BJ (cell line): ENCODE measurements at places on chromosomes 4 and X.

DNA sequence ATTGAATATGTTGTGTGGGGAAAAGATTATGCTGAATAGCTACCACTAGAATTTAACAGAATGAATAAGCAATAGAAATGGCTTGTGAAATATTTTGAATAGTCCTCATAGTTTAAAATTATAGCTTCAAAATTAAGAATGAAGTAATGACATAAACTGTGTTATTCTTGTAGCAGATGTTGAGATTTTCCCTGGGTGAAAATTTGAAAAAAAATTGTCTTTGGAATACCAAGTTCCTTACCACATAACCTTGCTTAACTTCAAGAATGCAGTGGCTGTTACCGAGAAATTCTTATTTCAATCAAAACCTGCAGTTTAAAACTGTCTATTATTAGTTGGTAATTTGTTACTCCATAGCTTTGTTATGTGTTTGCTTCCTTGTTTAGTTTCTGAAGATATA lies 1268.6 kb downstream of the RAPGEF2 start:
- no peak for DNase-seq

DNA sequence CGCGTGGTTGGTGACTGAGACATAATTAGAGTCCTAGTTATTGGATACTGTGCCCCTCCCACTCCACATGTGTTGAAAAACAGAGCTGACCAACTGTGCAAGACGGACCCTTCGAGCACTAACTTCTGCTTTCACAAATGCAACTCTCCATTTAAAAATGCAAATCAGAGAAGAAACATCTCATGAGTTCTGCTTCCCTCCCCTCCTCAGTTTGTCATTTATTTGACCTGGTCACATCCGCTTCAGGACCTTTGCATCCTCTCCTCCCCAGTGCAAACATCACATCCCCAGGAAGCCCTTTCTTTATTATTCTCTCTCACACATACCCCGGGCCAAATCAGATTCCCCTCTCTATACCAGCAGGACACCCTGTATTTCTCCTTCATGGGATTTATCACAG lies 38.1 kb upstream of the NOCT start:
- no peak for DNase-seq

DNA sequence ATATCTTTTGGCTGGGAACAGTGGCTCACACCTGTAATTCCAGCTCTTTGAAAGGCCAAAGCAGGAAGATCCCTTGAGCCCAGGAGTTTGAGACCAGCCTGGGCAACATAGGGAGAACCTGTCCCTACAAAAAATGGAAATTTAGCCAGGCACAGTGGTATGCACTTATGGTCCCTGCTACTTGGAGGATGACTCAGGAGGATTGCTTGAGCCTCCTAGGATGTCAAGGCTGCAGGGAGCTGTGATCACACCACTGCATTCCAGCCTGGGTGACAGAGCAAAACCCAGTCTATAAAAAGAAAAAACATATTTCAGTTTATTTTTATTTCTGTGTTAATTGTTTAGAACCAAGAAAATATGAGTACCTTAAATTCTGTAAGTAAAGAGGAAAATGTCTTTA lies 123.7 kb downstream of the CBR4 start:
- no peak for DNase-seq

DNA sequence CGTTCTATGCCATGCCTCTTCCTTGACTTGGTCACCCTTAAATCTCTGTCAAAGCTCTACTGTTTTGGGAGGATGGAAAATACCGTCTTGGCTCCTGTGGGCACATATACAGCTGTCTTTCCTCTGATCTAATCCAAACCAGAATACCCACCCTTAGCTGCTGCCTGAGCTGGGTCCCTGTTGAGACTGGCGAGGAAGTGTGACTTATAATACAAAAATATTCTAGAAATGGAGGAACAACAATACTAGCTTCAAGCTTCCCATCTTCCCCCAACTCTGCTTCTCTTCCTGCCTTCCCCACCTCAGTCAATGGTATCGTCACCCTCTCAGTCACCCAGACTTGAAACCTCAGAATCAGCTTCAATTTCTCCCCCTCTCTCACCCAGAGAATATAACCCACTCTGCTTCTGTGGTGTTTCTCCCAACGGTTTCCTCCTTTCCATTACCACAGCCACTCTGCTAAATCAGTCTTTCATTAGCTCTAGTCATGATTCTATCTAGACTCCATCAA lies 599 bp upstream of the IL2RG start:
- no peak for DNase-seq

GRCh38 chr4:39415678-39416283 lies 9.1 kb downstream of the KLB start:
- DNase-seq: no peak

DNA sequence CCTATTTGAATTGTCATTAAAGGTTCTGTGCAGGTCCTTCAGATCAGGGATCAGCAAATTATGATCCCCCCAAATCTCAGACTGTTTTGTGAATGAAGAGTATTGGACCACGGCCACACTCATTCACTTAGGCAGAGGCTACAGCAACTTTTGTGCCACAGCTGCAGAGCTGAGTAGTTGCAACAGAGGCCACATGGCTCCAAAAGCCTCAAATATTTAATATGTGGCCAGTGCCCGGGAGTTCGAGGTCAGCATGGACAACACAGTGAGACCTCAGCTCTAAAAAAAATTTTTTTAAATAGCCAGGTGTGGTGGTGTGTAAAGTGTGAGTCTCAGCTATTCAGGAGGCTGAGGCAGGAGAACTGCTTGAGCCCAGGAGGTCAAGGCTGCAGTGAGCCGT lies 100.7 kb downstream of the NSUN7 start:
- DNase-seq: no peak

GRCh38 chr4:86957215-86957614 lies 22.4 kb downstream of the AFF1 start:
- DNase-seq: no peak

DNA sequence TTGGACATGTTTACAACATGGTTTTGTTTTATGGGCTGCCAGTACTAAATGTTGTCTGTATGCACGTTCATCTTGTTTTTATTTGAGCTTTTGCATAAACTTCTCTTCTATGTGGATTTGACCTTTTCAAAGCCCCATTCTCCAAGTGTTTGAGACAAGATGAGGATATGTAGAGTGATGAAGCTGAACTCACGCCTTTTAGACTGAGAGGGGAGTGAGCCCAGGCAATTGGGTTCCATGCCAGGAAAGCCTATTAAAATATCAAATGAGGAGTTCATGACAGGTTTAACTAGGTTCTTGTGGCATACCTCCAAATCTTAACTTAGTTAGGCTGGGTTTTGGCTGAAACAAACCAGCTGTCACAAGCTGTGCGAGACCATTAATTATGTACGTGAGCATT lies 170.4 kb upstream of the LDB2 start:
- DNase-seq: peak; percentile 57

GRCh38 chr4:79650794-79651431 lies 242.9 kb upstream of the GK2 start:
- DNase-seq: no peak

DNA sequence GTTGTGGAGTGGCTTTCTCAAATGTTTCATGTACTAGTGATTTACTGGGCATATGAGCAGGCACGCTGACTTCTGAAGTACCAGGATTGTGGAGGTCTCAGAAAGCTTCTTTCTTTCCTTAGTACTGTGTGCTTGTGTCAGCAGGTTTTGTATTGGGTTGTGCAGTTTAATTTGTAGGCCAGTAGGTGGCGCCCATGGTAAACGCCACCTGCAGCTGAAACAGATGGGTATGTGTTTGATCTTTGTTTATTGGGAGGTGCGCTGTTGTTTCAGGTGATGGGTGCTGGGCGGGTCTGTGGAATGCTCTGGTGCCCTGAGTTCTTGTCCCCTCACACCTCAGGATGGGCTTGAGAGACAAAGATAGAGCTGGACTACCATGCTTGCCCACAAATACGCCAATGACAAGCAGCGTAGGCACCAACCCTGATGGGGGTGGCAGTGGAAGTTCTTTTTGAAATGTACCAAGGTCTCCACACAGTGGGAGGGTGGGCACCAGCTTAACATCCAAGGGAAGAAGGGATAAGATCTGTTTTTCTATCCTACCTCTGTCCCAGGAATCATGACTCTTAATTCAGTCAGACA lies 141.5 kb downstream of the RPS6KA6 start:
- no peak for DNase-seq

- no peak for DNase-seq
Measured at GRCh38 chrX:137568741-137569469, 3.0 kb downstream of the ZIC3 start.

GRCh38 chr4:25901030-25901430 lies 13.0 kb upstream of the SMIM20 start:
- no peak for DNase-seq

DNA sequence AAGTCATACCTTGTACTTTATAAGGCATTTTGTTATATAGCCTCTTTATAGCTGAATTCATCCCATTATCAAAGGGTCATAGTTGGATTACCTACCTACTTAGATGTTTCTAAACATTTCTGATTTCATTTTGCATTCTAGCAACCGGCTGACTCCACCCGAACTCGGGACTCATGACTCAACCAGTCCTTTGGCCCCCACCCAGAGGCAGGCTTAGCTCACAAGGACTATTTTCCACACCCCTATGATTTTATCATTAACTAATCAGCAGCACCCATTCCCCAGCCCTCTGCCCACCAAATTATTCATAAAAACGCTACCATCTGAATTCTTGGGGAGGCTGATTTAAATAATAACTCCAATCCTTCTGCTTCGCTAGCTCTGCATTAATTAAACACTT lies 79.9 kb upstream of the EGFL6 start:
- DNase-seq: no peak

- no peak for DNase-seq
Measured at GRCh38 chr4:185542626-185543315, 7.5 kb upstream of the PDLIM3 start.

- no peak for DNase-seq
Measured at GRCh38 chr4:138741766-138742377, 273.7 kb upstream of the NOCT start.

- no peak for DNase-seq
Measured at GRCh38 chrX:14777525-14777924, 95.3 kb downstream of the FANCB start.

- no peak for DNase-seq
Measured at GRCh38 chrX:41705680-41706374, 17.1 kb downstream of the GPR34 start.

- no peak for DNase-seq
Measured at GRCh38 chr4:92433272-92433758, 129.5 kb downstream of the GRID2 start.

- DNase-seq: no peak
Measured at GRCh38 chrX:12002876-12003275, 135.4 kb upstream of the FRMPD4 start.

GRCh38 chrX:51456246-51456645 lies 40.1 kb downstream of the NUDT11 start:
- DNase-seq: no peak

- DNase-seq: no peak
Measured at GRCh38 chrX:152928761-152929400, 31.0 kb downstream of the ZNF185 start.

DNA sequence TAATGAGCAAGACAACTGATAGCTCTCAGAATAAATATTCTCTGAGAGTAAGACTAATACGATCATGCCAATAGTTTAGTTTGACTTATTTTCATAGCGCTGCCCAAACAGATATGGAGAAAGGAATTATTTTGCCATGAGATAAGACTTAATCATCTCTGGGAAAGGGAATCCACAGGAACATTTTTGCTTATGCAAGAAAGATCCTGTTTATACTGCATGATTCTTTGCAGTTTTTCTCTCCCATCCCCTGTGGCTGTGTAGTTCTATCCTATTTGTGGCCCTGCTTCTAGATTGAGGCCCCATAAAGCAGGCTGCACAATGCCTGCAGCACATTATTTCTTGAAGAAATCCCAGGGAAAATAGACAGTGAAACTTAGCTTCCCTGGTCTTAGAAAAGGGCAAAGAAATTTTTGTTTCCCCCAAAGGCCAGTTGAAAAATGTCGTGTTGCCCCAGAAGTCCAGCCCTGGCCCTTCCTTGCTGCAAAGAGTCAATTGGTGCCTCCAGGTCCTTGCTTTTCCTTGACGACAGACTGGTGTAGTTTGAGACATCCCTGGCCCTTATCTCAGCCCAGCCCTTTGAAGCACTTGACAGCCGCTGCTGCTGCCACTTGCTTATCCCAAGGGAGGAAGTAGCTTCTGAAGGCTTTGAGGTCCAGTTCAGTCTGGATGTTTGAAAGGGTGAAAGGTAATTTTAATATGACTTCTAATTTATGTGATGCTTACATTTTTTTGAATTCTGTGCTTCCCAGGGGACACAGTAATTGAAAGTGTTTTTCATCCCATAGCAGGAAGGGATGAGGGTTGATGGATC lies 45.0 kb upstream of the SH3RF1 start:
- DNase-seq: no peak

DNA sequence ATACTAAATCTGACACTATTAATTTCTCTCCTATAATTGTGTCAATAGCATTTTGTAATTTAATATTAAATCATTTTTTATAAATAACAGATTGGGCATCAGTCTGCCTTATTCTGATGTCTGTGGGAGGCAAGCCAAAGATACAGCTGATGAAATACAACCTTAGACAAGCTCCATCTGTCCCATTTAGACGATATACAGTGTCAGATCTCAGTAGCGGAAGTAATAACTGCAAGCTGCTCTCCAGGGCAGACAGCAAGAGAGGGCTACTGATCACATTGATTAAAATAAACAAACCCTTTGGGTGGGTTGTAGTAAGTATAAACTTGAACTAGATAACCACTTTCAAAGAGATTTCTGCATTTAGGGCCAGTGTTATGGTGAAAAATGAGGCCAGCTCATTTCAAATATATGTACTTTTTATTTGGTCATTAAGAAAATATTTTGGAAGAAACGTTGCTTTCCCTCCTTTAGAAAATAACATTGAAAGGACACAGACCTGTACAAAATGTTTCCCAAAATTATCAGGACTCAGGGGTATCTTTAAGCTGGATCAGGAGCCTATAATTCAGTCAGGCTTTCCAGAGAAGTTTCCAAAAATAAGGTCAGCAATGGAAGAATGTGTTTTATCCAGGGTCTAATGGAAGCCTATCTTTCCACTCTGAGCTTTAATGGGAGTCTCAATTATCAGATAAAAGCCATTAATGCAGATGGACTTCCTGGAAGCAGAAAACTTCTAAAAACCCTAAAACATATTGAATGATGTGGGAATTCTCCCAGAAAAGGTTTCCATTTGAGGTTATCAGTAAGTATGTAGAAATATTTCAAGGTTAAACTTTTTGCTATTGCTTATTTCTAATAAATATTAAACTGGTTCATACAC lies 1028.8 kb upstream of the IGFBP7 start:
- no peak for DNase-seq

DNA sequence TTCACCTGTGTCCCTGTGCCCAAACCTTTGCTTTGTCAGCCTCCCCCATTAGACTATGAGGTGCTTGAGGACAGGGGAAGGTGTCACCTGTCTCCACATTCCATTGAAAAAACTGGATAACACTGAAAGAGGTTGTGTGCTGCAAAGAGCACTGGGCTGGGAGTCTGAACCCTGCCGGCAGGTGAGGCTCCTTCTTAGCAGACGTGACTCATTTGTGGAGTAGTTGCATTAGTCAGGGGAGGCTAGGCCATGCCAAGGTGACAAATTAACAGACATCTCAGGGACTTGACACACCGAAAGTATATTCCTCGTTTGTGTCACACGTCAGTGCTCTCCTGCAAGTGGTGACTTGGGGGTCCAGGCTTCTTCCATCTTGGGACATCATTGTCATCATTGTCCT lies 95.9 kb upstream of the STX18 start:
- DNase-seq: no peak

- no peak for DNase-seq
Measured at GRCh38 chrX:131521824-131522223, 22.1 kb upstream of the OR13H1 start.

- DNase-seq: no peak
Measured at GRCh38 chr4:26238426-26238777, 82.4 kb upstream of the RBPJ start.

- no peak for DNase-seq
Measured at GRCh38 chrX:97700547-97700946, 816.8 kb downstream of the RPA4 start.
